HT1080 (cell line): ENCODE measurements at places on chromosomes 4 and X. TPM values are rescaled to one million over a fixed set of nuclear protein-coding genes. Genes with fewer than 3 reads are reported as not detected.

ABCB7 gene
- 13.5 and 19.1 TPM in 2 replicates for total RNA-seq

PTTG2 gene
- not detected in 2 replicates for total RNA-seq

SLITRK4 gene
- total RNA-seq, result not detected in 2 replicates

SMARCA1 gene
- 23.7 and 28.3 TPM in 2 replicates for total RNA-seq

SHROOM2 gene
- 2.1 and 3.2 TPM in 2 replicates for total RNA-seq

ADGRG4 gene
- 0.02 TPM in 1 of 2 replicates, not detected in the other for total RNA-seq

COX7B2 gene
- not detected in 2 replicates for total RNA-seq

CSAG1 gene
- total RNA-seq, result 63.8 and 71.6 TPM in 2 replicates

ZMAT1 gene
- total RNA-seq, result 0.10 and 0.16 TPM in 2 replicates

SSX4B gene
- total RNA-seq, result 0.27 TPM in 1 of 2 replicates, not detected in the other

ADAMTS3 gene
- 3.9 and 4.1 TPM in 2 replicates for total RNA-seq

FTSJ1 gene
- 114 and 123 TPM in 2 replicates for total RNA-seq

DCAF12L2 gene
- not detected in 2 replicates for total RNA-seq

BTC gene
- total RNA-seq, result 1.0 and 1.2 TPM in 2 replicates

PF4V1 gene
- not detected in 2 replicates for total RNA-seq

RS1 gene
- not detected in 2 replicates for total RNA-seq

HAND2 gene
- 1.2 TPM in 2 replicates for total RNA-seq

PROM1 gene
- total RNA-seq, result not detected in 2 replicates

ZFX gene
- total RNA-seq, result 15.0 and 17.7 TPM in 2 replicates

GNL3L gene
- total RNA-seq, result 52.9 and 60.3 TPM in 2 replicates

TBC1D25 gene
- 7.1 and 10.4 TPM in 2 replicates for total RNA-seq

TCP11X2 gene
- 0.10 TPM in 1 of 2 replicates, not detected in the other for total RNA-seq

KLHL34 gene
- not detected in 2 replicates for total RNA-seq

N4BP2 gene
- total RNA-seq, result 4.1 and 4.5 TPM in 2 replicates

TCEAL7 gene
- not detected in 2 replicates for total RNA-seq

BMP3 gene
- total RNA-seq, result 0.02 TPM in 1 of 2 replicates, not detected in the other

ARHGAP4 gene
- total RNA-seq, result 2.7 and 3.3 TPM in 2 replicates

MAGEB10 gene
- total RNA-seq, result not detected in 2 replicates

UGT2B17 gene
- not detected in 2 replicates for total RNA-seq

SYP gene
- 0.23 and 0.70 TPM in 2 replicates for total RNA-seq

ERAS gene
- total RNA-seq, result not detected in 2 replicates

TRIML2 gene
- 1.7 and 3.1 TPM in 2 replicates for total RNA-seq

CLCN5 gene
- total RNA-seq, result 2.9 and 3.0 TPM in 2 replicates

TMPRSS11D gene
- total RNA-seq, result not detected in 2 replicates

PLAC8 gene
- not detected in 2 replicates for total RNA-seq

CSAG3 gene
- 2.3 and 2.6 TPM in 2 replicates for total RNA-seq

RPA4 gene
- total RNA-seq, result not detected in 2 replicates

USP17L12 gene
- total RNA-seq, result not detected in 2 replicates

TLR2 gene
- total RNA-seq, result not detected in 2 replicates

KDR gene
- total RNA-seq, result 0.17 and 0.58 TPM in 2 replicates

RAB40AL gene
- total RNA-seq, result 0.13 TPM in 1 of 2 replicates, not detected in the other

HGFAC gene
- not detected in 2 replicates for total RNA-seq

GAGE1 gene
- total RNA-seq, result 40.0 and 84.7 TPM in 2 replicates

ATP1B4 gene
- total RNA-seq, result not detected in 2 replicates

SLC6A8 gene
- 33.2 and 61.3 TPM in 2 replicates for total RNA-seq

F8A2 gene
- not detected in 2 replicates for total RNA-seq

DAPP1 gene
- total RNA-seq, result 0.20 TPM in 1 of 2 replicates, not detected in the other

SMIM31 gene
- not detected in 2 replicates for total RNA-seq

SSX2B gene
- total RNA-seq, result 0.43 TPM in 1 of 2 replicates, not detected in the other

DMP1 gene
- not detected in 2 replicates for total RNA-seq
